ENCODE measurements at places on chromosomes 13 and 19.

DNA sequence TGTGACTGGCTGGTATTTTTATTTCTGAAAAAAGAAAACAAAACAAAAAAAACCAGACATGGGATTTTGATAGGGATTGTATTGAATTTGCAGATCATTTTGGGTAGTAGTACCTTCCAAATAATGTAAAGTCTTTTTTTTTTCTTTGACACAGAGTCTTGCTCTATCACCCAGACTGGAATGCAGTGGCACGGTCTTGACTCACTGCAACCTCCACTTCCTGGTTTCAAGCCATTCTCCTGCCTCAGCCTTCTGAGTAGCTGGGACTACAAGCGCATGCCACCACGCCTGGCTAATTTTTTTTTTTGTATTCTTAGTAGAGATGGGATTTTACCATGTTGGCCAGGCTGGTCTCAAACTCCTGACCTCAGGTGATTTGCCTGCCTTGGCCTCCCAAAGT is 4.2 kb downstream of the ZNF101 start:
- no peak for DNase-seq

DNA sequence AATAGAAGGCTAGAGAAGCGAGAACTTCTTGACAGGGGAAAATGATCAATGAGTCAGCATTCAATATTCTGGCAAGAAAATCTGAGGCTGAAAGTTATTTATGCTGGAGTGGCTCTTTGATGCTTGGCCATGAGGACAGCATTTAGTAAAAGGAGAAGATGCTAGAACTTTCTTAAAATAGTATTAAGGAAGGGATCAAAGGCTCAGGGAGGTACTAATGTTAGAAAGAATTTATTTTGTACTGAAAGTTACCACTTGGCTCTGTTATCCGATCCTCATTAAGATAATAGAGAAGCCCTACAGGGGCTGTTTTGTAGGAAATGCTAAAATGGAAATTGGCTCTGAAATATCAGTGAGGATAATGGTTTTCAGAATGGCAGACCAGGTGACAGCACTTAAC is 1774.6 kb upstream of the PCDH20 start:
- no peak for DNase-seq

GRCh38 chr13:111336666-111337065 is 16.2 kb downstream of the TEX29 start:
- DNase-seq, result no peak

DNA sequence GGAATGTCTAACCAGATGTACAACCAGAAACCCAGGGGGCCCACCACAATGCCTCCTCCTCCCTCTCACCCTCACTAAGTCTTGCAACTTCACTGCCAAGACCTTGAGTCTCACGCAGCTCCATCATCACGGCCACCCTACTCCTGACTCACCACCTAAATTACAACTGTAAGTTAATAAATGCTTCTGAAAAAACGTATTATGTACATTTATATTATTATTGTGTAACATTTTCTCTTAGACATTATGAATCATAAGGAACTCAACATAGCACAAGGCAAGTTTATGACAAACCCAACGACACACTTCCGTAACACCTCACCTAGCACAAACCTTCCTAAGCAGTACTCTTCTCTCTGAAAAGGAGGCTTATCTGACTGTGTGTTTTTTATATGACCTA is 20.7 kb downstream of the MIPEP start:
- DNase-seq, result no peak

- no peak for DNase-seq
Observed at GRCh38 chr19:1941146-1942077, at the start of gene CSNK1G2. TSS of gene CSNK1G2 (plus strand) at chr19:1941172. CDS start at chr19:1969773, 28,601 bp downstream.

- no peak for DNase-seq
Observed at GRCh38 chr13:102816708-102817107, 17.8 kb downstream of the BIVM start.

- DNase-seq, result no peak
Observed at GRCh38 chr13:29111446-29111845, 291.3 kb downstream of the MTUS2 start.

Data from PC-9 (cell line).